ENCODE measurements at places on chromosomes 7 and 10.
A peak's percentile ranks its signal among the peaks of the same experiment; 100 is the strongest.

DNA sequence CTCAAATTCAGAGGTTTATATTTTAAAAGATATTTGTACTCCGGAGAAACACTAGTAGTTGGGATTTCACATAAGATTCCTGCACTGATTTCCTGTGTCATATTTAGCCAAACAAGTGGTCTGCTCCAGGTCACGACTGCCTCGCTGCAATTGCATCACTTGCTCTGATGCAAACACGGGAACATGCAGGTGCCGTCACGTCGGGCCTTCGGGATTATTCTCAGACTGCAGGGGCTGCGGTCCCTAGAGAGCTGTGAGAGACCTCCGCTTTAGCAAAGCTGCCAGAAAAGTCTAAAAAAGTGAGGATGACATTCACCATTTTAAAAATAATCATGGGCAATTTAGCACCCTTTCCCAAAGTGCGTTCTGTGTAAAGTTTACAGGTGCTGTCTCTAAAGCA, 93.5 kb upstream of the DDC start:
- peaks cover 4% of the 10 kb centered on the region for H3K36me3 ChIP-seq
- peaks cover 7% of the 10 kb centered on the region for H3K27me3 ChIP-seq
- H3K4me1 ChIP-seq = peaks cover 63% of the 10 kb centered on the region
- no peak overlapping the region for H3K27ac ChIP-seq

DNA sequence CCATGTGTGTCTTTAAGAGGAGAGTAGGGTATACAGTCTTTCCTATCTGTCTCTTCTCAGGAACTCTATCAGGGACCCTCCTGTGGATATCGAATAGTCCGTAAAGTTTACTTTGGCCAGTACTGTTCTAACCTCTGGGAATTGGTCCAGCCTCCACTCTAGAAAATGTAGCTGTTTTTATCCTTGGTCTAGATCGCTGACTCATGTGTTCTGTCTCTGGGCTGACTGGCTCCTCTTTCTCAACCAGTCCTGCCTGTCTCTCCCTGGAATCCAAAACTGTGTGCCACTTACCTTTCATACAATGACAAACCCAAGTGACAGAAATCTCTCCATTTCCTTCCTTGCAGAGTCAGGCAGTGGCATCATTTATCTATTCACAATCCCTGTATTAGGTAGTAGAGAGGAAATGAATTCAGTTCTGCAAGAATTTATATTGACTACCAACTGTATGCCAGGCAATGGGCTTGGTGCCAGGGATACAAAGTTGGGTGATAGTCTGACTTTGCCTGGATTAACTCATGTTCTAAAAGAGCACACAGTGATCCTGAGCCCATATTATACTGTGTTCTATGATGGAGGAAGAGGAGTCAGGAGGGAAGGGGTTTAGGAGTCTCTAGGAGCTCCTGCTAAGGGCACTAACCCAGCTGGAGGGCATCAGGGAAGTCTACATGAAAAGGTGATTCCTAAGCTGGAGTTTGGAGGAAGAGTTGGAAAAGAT, 232.7 kb downstream of the LRMDA start:
- no peak overlapping the region for H3K27ac ChIP-seq
- no peaks in the 10 kb centered on the region for H3K36me3 ChIP-seq
- peaks cover 11% of the 10 kb centered on the region for H3K27me3 ChIP-seq
- H3K4me1 ChIP-seq = no peaks in the 10 kb centered on the region
- no peak for DNase-seq

DNA sequence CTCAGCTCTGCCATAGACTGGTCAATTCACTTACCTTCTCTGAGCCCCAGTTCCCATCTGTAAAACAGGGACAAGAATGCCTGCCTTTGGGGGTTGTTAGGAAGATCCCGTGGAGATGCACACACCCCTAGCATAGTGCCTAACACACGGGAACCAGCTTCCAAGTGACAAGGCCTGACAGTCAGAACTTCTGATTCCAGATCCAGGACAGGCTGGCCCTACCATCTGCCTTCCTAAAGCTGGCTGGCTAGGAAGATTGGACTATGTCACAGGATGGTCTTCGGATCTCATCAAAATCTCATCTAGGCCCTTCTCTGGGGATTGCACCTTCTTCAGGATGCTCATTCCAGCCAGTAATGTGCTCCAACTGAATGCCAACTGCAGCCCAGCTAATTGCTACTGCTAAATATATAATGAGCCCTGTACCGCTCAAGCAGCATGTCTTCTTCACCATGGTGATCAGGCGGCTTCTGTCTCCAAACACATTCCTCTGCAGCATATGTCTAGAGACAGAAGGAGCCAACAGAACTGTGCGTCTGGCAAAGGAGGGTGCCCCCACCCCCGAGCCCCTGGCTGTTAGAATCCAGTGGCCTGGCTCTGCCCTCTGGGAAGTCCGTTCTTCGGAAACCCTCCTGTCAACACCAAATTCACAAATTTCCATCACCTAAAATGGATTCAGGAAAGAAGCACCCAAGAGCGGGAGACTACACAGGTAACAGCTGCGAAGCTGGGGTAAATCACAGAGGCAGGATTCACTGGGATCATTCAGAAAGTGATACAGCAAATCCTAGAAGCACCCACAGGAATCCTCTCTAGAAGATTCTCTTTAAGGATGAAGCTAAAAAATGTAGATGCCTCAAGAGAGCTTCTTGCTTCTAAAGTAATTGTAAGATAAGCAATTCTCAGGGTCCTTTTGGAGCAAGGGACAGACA, 142.1 kb upstream of the EEPD1 start:
- no peak for DNase-seq
- no peaks in the 10 kb centered on the region for H3K36me3 ChIP-seq
- H3K4me1 ChIP-seq = no peaks in the 10 kb centered on the region

- DNase-seq = peak; percentile 33
- peaks cover 31% of the 10 kb centered on the region for H3K4me1 ChIP-seq
- H3K27me3 ChIP-seq = no peaks in the 10 kb centered on the region
- H3K4me3 ChIP-seq = no peak overlapping the region
- H3K36me3 ChIP-seq = peaks cover 17% of the 10 kb centered on the region
These were observed 77.3 kb upstream of the SAMD8 start for GRCh38 chr10:75034131-75034512.

- peak; percentile 40 for DNase-seq
- H3K27ac ChIP-seq = no peak overlapping the region
- H3K27me3 ChIP-seq = no peaks in the 10 kb centered on the region
- no peaks in the 10 kb centered on the region for H3K36me3 ChIP-seq
- peak overlapping the region; percentile 3 for H3K4me3 ChIP-seq
- peaks cover 19% of the 10 kb centered on the region for H3K4me1 ChIP-seq
These were observed 11.2 kb upstream of the PRDX3 start for GRCh38 chr10:119189811-119190282.

DNA sequence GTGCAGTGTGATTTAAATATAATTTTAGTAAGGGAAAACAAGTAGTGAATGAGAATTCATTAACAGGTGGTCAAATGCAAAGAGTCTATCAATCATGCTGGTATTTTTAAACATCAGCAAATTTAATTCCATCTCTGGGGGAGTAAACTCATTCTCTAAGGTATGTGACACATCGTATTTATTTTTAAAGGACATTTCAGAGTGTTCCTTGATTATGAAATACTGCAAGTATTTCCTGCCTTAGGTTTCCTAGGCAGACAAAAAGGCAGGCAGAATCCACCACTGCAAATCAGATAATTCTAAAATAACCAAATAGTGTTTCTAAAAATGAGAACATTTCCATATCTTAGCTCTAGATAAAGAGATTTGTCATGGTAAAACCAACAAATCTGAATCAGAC, 193.8 kb downstream of the LRRTM3 start:
- no peak overlapping the region for H3K27ac ChIP-seq
- DNase-seq = no peak
- no peaks in the 10 kb centered on the region for H3K4me1 ChIP-seq
- no peaks in the 10 kb centered on the region for H3K36me3 ChIP-seq

DNA sequence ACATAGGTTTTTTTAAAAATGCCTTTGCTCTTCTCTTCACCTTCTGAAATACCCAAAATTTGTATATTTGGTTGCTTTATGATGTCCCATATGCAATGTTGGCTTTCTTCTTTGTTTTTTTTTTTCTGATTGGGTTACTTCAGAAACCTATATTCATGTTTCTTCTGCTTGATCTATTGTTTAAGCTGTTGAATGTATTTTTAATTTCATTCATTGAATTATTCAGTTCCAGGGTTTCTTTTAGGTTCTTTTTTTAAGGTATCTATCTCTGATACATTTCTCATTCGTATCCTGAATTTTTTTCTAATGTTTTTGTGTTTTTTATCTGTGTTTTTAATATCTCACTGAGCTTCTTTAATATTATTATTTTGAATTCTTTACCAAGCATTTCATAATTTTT, 221.0 kb upstream of the MTPN start:
- no peaks in the 10 kb centered on the region for H3K4me1 ChIP-seq
- H3K4me3 ChIP-seq = no peak overlapping the region
- H3K27ac ChIP-seq = no peak overlapping the region
- no peak for DNase-seq
- H3K27me3 ChIP-seq = no peaks in the 10 kb centered on the region
- H3K36me3 ChIP-seq = no peaks in the 10 kb centered on the region

- H3K27ac ChIP-seq = peak overlapping the region; percentile 60
- DNase-seq = peak; percentile 84
- peaks cover 48% of the 10 kb centered on the region for H3K36me3 ChIP-seq
- H3K27me3 ChIP-seq = no peaks in the 10 kb centered on the region
- H3K4me3 ChIP-seq = no peak overlapping the region
- peaks cover 51% of the 10 kb centered on the region for H3K4me1 ChIP-seq
These were observed 14.0 kb downstream of the DNAJB12 start for GRCh38 chr10:72340510-72341261.

GRCh38 chr7:103993551-103993950, 4.1 kb upstream of the RELN start:
- H3K4me1 ChIP-seq = peaks cover 10% of the 10 kb centered on the region
- no peak overlapping the region for H3K4me3 ChIP-seq
- no peak overlapping the region for H3K27ac ChIP-seq
- no peaks in the 10 kb centered on the region for H3K36me3 ChIP-seq
- no peak for DNase-seq
- peaks cover 32% of the 10 kb centered on the region for H3K27me3 ChIP-seq

GRCh38 chr10:49055221-49055849, 60.0 kb downstream of the VSTM4 start:
- no peak overlapping the region for H3K4me3 ChIP-seq
- no peaks in the 10 kb centered on the region for H3K4me1 ChIP-seq
- no peak for DNase-seq

DNA sequence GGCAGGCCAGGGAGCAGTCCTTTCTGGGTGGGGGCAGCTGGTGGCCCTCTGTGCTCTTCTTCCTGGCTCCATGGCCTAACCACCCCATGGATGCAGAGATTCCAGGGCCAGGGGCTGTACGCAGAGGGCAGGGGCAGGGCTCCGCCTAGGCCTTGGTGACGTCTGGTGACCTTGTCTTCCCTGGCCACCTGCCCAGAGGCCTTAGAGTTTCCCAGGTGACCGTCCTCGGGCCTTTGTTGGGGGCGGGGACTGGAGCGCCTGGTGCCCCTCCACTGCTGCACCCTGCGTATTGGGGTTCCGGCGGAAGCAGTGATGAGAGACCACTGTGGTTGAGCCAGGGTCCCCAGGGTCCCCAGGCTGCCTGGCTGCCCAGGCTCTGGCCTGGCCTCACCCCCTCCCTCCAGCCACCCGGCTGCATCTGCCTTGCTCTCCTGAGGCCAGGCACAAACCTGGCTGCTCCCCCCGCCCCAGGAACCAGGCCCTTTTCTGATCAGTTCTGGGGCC, 10.3 kb downstream of the PWWP2B start:
- peaks cover 12% of the 10 kb centered on the region for H3K36me3 ChIP-seq
- no peaks in the 10 kb centered on the region for H3K27me3 ChIP-seq
- peaks cover 14% of the 10 kb centered on the region for H3K4me1 ChIP-seq
- DNase-seq = no peak

DNA sequence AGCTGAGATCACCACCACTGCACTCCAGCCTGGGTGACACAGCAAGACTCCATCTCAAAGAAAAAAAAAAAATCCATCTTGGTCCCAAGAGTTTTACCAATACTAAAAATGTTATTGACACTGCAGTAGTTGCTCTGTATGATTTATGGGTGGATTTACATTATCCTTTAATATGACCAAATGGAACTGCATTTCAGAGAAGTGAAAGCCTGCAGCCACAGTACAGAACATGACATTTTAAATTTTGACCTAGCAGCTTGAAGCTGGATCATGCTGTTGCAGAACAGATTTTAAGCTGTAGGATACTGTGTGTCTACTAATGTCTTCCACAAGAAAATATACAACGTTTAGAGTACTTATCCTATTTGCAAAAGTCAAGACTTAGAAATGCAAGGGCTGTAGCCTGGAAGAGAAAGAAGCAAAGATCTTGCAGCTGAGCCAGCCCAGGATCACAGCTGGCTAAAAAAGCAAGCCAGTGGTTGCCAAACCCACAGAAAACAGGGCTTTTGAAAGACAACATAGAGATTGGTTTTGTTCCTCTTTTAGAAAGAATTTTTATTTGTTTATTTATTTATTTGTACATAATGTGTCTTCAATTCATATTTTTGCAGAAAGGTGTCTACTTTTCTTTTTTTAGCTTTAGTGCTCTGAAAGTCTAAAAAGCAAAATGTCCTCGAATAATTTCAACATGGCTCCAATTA, 55.2 kb upstream of the WNT16 start:
- DNase-seq = no peak
- no peak overlapping the region for H3K4me3 ChIP-seq
- H3K4me1 ChIP-seq = no peaks in the 10 kb centered on the region
- no peaks in the 10 kb centered on the region for H3K36me3 ChIP-seq
- H3K27ac ChIP-seq = no peak overlapping the region

DNA sequence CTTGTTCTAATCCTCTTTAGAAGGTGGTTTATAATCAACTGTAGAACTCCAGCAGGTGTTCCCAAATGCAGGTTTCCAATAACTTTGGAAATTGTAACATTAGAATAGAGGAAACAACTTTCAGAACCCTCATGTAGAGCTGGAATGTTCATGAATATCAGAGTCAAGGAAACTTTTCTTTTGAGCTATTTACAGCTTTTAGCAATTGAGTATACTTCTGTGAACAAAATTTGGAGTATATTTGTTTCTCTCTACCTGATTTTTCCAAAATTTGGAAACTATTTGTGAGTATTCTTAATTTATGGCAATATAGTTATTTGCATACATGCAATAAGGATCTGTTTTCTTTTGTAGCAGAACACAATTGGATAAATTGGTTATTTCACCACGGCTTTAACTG, 2.8 kb upstream of the CFAP43 start:
- no peak overlapping the region for H3K4me3 ChIP-seq
- H3K27me3 ChIP-seq = peaks cover 34% of the 10 kb centered on the region
- DNase-seq = no peak

GRCh38 chr10:71797533-71798307, 24.4 kb upstream of the VSIR start:
- peak overlapping the region; percentile 80 for H3K27ac ChIP-seq
- H3K4me1 ChIP-seq = peaks cover 26% of the 10 kb centered on the region
- no peaks in the 10 kb centered on the region for H3K36me3 ChIP-seq
- H3K4me3 ChIP-seq = peak overlapping the region; percentile 36
- DNase-seq = peak; percentile 53

- peaks cover 3% of the 10 kb centered on the region for H3K4me1 ChIP-seq
- H3K36me3 ChIP-seq = no peaks in the 10 kb centered on the region
- no peak overlapping the region for H3K27ac ChIP-seq
- peak; percentile 9 for DNase-seq
These were observed 80.5 kb downstream of the TBXAS1 start for GRCh38 chr7:139909379-139910050.
